ENCODE measurements at places on chromosomes 11 and 22.

DNA sequence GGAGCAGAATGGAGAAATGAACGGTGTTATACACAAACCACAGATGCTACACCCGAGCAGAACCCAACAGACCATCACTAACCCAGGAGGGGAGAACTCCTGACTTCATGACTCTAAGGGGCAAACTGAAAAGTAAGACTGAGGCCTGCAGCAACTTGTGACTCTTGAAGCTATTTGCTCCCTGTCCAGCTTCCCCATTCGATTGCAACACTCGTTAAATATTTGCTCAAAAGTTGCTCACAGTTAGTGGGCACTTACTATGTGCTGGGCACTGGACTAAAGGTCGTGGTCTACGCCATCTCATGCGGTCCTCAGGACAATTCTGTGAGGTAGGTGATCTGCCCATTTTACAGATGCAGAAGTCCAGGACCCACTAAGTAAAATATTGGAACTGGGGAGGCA, 9.5 kb upstream of the ADA2 start:
- no peak for DNase-seq

GRCh38 chr11:105226766-105227165, 87.2 kb upstream of the CARD18 start:
- no peak for DNase-seq

DNA sequence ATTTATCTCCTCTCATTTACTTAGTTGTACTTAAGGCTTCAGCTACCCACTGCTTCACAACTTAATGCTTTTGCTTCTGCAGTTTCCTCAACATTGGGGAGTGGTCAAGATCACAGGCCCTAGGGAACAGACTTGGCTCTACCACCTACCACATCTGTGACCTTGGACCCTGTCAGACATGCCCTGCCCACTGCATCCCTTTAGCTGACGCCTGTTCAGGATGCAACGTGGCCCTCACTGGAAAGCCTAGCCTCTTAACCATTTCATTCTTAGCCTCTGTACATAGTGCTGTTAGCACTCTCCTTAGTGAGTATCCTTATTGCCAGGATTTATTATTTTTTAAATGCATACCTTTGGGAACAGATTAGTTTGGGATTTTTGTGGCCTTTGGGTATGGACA, 34.4 kb downstream of the TNRC6B start:
- DNase-seq: no peak

GRCh38 chr11:132632641-132633124, 899.6 kb downstream of the OPCML start:
- no peak for DNase-seq

GRCh38 chr11:27254744-27255446, 108.1 kb downstream of the CCDC34 start:
- DNase-seq: no peak

GRCh38 chr11:834371-835316, 1.9 kb downstream of the CD151 start:
- DNase-seq: peak; percentile 50

GRCh38 chr11:44564670-44565210, 723 bp upstream of the CD82 start:
- DNase-seq: no peak

DNA sequence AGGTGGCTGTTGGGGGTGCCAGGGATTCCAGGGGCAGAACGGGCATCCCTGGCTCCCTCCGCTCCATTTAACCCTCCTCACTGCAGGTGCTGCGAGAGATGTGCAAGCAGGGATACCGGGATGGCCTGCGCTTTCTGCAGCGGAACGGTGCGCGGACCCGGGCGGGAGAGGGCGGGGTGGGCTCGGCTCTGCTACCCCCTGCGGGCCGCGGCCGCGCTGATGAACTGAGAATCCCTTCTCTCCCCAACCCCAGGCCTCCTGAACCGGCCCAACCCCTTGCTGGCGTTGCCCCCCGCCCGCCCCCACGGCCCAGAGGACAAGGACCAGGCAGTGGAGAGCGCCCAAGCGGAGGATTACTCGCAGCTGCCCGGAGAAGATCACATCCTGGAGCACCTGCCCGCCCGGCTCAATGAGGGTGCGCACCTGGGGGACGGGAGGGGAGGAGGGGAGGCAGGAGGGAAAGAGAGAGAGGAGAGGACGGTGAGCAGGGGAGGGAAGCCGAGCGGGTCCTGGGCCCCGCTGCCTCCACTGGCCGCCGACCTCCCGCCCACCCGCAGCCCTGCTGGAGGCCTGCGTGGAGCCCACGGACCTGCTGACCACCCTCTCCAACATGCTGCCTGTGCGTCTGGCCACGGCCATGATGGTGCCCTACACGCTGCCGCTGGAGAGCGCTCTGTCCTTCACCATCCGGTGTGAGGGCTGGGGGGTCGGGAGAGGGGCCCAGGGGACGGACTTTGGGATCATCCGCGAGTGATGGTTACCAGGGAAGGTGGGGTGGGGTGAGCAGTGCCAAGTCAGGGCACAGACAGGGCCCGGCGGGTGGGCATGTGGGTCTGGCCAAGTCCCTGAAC, 4.1 kb upstream of the CRACR2B start:
- DNase-seq: no peak

DNA sequence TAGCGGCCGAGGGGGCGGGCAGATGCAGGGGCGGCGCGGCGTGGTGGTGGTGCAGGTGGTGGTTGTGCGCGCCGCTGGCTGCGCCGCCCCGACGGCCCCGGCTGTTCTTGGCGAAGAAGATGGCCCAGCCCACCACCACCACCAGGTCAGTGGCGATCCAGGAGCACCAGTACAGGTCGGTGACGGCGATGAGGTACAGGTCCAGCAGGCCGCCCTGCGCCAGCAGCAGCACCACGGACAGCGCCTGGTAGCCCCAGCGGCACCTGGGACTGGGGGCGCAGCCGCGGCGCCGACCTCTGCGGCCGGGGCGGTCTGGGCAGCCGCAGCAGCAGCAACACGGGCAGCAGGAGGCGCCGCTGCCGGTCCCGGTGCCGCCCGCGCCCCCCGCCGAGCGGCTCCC, 879 bp downstream of the TMEM121B start:
- DNase-seq: peak; percentile 70

- DNase-seq: peak; percentile 78
Observed at GRCh38 chr11:78416285-78417174, 1.1 kb downstream of the GAB2 start.

- no peak for DNase-seq
Observed at GRCh38 chr22:42365942-42366695, 66.1 kb downstream of the NFAM1 start.

- peak; percentile 25 for DNase-seq
Observed at GRCh38 chr11:33892906-33893594, 1.2 kb upstream of the LMO2 start.

- no peak for DNase-seq
Observed at GRCh38 chr11:36010010-36010740, 66.3 kb downstream of the LDLRAD3 start.

GRCh38 chr11:108939135-108939534, 274.3 kb downstream of the DDX10 start:
- DNase-seq: no peak

GRCh38 chr22:21447694-21448402, 19.3 kb upstream of the TMEM191C start:
- DNase-seq: peak; percentile 13

- DNase-seq: no peak
Observed at GRCh38 chr11:15806217-15806616, 550.1 kb downstream of the SOX6 start.

GRCh38 chr11:60981515-60981914, 10.0 kb downstream of the CD6 start:
- DNase-seq: no peak

DNA sequence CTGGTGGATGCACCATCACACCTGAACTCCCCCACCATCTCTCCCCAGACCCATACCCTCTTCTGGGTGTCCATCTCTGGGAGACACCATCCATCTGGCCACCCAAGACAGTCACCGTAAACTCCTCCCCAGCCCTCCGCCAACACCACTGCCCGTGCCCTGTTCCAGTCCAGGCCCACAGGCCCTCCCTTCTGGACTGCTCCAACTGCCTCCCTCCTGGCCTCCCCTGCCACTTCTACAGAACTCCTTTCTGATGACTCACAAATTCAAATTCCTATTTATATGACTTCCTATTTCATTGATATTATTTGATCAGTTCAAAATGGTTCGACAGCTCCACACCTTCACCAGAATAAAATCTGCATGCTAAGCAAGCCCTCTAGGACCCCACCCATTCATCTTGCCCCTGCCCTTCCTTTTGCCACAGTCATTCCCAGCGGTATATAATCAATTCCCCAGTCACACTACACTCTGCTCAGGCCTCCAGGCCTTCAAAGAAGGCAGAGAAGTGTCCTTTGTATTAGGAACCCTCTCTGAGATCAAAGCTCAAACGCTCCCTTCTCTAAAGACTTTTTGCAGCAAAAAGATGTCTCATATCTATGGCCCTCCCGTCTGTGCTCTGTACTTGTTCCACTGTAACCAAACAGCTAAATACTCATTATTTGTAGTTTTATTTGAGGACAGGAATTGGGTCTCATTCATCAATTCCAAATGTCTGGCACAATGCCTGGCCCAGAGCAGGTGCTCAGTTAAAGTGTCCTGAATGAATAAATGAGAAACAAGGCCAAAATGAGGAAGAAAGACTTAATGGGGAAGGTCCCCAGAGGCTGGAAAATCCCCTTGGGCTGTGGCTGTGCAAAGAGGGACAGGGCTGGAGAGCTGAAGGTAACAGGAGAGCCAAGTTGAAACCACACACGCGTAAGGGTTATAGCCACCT, 29.0 kb downstream of the MYH9 start:
- DNase-seq: no peak

Data from stimulated activated naive CD8-positive, alpha-beta T cell treated with anti-CD3 and anti-CD28 coated beads, Interleukin-15, Interleukin-2, amounts not matched to agents 100 U/mL and 50 U/mL, for 24 hours (primary cell).